ENCODE measurements at places on chromosomes 7 and 10.
A peak's percentile ranks its signal among the peaks of the same experiment; 100 is the strongest.

DNA sequence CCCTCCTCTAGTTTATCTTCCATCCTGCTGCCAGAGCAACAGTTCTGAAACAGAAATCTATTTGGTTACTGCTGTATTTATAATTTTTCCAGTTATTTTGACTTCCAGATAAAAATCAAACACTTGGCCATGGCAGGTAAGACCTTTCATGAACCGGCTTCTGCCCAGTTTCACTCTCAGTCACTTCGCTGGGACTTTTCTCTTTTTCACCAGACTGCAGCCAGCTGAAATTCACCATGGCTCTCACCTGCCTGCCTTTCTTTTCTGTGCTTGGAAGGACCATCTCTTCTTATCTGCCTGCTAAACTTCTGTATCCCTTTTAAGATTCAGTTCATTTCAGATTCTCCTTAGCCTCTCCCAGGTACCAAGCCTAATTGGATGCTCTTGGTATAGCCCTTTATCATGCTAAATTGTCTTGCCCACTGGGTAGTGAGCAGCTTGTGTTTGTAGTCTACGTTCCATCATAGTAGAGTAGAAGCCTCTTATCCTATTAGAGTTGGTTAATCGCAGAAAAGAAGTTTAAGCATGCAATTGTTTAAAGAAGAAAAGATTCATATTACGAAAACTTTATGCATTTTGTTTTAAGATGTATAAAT is 71.7 kb downstream of the TAF3 start:
- no peak for DNase-seq

DNA sequence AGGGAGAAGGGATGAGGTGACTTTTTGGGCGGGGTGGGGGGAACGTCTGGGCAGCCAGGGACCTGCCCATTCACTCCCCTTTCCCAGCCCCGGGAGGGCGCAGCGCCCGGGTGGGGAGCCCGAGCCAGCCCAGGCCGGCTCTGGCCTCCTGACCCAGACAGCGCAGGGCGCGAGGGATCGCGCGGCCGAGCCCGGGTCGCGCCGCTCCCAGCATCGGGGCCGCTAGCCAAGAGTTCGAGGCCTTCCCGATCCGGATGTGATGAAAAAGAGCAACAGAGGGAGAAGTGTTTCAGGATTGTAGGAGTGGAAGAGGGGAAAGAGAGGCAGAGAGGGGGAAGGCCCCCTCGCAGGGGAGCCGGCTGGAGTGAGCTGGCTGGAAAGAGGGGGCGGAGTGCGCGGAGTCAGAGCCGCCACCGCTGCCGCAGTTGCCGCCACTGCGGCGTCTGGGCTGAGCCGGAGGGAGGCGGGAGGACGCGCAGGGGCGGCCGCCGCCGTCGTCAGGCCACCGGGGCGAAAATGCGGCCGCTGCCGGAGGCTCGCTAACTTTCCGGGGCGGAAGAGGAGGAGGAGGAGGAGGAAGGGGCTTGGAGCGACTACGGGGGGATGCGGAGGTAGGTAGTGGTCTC is at the start of gene MDFIC:
Gene MDFIC, plus strand, starts transcription at position 69 of the 626 bp plus-strand sequence. CDS start 940 bp downstream, outside the sequence.
- DNase-seq, result no peak

- no peak for DNase-seq
These were observed 18.6 kb upstream of the ASCC1 start for GRCh38 chr10:72234560-72235095.

GRCh38 chr10:49025347-49025983 is 85.8 kb upstream of the LRRC18 start:
- no peak for DNase-seq

GRCh38 chr10:48684792-48685623 is at the start of gene WDFY4:
Gene WDFY4, plus strand, starts transcription at chr10:48684873. Its CDS starts 24,860 bp downstream, at chr10:48709733.
- DNase-seq, result no peak

GRCh38 chr7:37686556-37687345 is 3.2 kb downstream of the GPR141 start:
- DNase-seq, result no peak

- no peak for DNase-seq
These were observed 10.2 kb downstream of the BRI3 start for GRCh38 chr7:98291717-98292116.

DNA sequence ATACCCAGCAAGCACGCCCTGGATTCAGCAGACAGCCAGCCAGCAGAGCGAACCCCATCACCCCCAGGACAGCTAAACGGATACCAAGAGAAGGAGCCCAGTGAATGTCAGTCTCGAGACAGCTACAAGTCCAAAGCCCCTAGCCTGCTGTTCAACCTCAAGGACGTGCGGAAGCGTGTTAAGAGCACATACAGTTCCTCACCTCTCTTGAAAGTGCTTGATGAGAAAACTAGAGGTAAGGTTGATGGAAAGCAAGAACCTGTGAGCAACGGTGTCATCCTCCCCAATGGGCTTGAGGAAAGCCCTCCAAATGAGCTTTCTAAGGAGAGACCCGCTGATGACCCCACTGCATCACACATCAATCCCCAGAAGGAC is 24.9 kb downstream of the C10orf71 start:
- DNase-seq, result no peak

DNA sequence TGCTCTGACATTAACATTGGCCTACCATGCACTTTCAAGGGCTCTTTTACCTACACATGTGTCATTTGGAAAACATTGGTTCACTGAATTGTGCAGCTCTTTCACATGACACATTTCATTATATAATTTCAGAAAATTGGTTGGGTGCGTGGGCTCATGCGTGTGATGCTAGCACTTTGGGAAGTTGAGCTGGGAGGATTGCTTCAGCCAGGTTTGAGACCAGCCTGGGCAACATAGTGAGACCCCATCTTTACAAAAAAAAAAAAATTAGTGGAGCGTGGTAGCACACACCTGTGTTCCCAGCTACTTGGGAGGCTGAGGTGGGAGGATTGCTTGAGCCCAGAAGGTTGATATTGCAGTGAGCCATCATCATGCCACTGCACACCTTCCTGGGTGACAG is 3.9 kb downstream of the TASOR2 start:
- DNase-seq, result no peak

DNA sequence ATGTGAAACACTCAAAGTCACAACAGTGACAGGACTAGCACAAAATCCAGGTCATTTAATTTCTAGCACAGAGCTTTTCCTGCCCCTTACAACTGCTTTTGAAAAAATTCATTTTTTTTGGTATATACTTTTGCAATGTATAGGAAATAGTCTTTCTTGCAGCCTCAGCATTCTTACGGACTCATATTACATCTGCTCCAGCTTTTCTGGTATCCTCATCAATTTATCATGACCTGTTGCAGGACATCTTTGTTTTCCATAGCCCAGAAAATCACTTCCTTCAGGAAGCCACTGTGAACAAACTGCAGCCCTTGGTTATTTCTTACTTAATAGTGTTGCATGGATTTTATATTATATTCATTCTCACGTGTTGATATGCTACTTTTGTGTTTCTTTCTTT is 347.9 kb upstream of the MTPN start:
- DNase-seq, result no peak

DNA sequence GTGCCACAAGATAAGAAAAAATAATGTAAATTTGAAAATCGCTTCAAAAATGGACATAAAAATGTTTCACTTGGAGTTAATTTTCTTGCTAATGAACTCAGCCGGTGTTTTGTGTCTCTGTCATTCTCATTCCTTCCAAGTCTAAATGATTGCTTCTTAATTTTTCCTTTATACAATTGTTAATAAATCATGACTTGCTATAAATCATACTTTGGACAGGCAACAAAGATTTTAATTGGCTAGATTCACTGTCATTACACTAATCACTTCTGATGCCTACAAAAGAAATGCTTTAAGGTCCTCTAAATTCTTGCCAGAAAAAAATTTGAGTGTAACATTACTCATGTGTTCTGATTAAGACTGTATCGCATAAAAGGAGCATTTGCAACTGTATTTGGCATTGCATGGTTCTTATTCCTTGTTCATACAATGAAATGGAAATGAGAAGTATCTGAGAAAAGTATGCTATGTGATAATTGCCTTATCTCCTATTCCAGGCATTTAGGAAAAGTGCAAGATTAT is 239.5 kb upstream of the DKK1 start:
- DNase-seq, result no peak

GRCh38 chr7:146067880-146068279 is 48.7 kb upstream of the CNTNAP2 start:
- no peak for DNase-seq

- DNase-seq, result no peak
These were observed 114.7 kb downstream of the CHN2 start for GRCh38 chr7:29309041-29309854.

DNA sequence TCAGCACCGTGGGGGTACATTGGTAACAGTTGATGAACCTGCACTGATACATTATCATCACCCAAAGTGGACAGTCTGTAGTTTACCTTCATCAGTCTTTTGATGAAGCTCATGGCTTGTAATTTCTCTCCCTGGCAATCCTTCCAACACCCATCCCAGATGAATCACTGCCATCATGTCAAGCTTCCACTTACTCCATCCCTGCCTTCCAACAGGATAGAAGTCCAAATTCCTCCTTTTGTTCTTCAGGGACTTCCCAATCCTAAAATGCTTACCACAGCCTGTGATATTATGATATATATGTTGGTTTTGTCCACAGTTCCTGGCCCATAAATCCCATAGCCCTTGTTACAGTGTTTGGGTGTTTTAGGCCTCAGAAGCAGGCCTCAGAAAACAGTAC is 16.1 kb downstream of the SNX10 start:
- DNase-seq, result no peak

DNA sequence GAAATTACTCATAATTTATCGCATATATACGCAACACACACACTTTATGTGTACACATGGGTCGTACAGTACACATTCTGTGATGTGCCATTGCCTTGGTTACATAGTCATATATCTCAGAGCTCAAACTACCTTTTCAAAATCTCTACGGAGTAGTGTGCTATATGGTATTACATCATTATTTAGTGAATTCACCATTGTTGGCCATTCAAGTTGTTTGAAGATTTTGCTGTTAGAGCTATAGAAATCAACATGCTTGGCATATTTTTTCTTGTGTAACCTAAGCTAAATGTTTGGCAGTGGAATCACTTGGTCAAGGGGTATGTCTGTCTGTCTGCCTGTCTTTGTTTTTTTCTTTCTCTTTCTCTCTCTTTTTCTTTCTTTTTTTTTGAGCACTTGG is 42.0 kb upstream of the MMD2 start:
- no peak for DNase-seq

DNA sequence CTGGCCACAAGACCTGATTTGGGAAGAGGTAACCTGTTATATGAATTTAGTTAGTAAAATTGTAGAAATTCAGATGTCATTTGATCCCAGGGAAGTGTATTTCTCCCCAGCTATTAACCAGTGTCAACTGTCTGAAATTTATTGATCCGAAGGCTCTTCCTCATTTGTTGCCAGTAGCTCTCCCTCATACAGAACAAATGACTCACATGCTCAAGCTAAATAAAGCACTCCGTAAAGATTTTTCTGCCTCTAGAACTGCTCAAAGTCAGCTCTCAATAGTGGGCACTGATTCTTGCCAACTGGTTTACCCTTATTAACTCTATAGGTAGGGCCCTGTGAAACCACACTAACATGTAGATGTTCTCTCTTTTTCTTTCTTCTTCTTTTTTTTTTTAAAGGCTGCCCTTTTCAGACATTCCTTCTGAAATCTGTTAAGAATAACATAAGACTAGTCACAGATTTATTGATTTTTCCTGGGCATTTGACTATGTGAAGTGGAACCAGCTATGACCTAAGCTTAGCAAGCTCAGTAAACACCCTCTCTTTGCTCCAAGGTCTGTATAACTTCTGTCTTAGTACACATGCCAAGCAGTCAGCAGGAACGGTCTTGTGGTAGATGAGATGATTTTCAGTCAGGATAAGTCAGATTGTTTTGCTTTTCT is 21.8 kb downstream of the RPA3 start:
- DNase-seq, result peak; percentile 79

- DNase-seq, result no peak
These were observed 32.6 kb upstream of the TECTB start for GRCh38 chr10:112250555-112250954.

DNA sequence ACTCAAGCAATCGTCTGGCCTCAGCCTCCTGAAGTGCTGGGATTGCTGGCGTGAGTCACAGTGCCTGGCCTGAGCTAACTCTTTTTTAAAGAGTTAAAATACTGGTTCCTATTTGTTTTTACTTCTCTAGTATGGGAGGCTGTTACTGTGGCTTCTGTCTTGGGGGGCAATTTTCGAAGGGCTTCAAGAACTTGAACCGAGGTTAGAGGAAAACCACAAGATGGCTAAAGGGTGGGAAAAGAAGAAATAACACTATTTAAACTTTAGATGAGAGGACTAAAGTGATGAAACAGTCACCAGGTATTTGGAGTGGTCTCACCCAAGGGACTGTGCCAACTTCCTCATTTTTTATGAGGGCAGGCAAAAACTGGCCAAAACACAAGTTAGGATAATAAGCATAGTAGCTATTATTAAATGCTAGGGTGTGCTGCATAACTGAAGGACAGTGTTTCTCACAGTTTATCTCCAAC is 17.8 kb downstream of the MET start:
- DNase-seq, result no peak

DNA sequence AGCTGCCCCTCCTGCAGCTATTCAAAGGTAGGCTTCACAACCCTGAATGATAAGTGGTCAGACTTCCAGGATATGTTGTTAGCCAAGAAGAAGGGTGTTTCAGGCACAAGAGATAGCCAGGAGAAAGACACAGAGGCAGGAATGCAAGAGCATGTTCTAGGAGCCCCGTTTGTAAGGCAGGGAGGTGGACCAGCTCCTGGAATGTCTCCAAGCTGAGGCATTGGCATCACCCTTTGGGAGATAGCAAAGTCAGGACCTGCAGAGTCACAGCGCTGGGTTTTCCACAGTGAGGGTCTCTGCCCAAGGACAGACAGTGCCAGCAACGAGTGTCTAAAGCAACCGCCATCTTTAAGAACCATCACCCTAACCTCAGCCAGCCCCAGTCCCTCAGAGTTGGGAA is 484.5 kb upstream of the ZMIZ1 start:
- DNase-seq, result no peak

DNA sequence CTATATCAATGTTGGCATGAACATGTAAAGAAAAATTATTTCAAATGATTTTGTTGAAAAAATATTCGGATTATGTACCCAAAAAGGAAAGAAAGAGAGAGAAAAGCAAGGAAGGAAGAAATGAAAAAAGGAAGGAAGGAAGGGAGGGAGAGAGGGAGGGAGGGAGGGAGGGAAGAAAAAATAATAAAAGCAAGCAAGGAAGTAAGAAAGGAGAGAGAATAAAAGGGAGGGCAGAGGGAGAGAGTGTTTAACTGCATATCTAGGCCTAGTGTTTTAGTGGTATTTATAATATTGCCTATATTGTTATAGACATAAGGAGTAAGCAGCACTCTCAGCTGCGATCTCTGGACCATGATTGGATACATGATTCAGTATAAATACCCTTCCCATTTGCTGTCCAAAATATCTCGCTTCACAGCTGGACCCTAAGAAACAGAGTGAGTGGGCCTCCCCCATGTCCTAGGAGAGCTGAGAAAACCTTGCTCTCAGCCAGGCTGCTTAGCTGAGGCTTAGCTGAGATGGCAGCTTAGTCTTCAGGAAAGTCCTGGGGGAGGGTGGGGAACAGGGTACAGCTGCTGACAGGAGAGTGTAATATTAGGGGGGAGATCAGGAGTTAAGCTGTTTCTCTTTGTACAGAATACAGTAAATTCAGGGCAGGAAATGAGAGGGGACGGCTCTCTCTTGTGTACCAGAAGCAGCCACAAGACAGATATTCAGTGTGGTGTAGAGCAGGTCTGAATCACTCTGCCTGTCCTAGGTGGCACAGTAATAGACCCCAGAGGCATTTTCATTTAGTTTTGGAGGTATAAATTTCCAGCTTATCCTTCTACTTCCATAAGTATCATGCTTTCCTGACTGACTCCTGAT is 66.8 kb upstream of the TARP start:
- DNase-seq, result no peak
